Neural progenitor cell (in vitro differentiated cells): ENCODE measurements at places on chromosomes 5 and 9.

- peak; percentile 74 for DNase-seq
These were observed 71.8 kb upstream of the MAMDC2 start for GRCh38 chr9:69971643-69972449.

- DNase-seq = no peak
These were observed 857.1 kb downstream of the TAF11L14 start for GRCh38 chr5:18491349-18491748.

DNA sequence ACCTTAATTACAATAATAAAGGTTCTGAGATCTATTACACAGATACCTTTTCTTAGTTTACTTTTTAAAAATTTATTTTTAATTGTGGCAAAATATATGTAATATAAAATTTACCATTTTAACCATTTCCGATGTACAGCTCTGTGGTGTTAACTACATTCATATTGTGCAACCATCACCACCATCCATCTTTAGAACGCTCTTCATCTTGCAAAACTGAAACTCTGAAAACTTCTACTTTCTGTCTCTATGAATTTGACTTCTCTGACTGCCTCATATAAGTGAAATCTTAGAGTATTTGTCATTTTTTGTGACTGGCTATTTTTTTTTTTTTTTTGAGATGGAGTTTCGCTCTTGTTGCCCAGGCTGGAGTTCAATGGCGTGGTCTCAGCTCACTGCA lies 26.8 kb downstream of the WWC1 start:
- DNase-seq = no peak

DNA sequence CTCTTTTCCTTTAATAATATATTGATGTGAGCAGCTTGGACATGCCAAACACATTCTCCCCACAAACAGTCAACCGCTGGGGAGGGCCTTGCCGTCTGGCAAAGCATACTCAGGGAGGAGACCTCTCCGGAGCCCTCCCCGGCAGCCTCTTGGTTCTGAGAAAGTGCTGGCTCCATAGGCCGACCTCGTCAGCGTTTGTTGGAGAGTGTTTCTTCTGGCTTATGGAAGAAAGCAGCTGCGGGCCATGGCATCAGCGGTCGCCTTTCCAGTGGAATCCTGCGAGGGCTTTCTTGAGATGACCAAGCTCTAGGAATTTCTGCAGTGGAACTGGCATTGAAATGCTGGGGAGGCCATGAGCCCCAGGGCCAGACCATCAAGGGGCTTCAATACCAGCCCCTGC lies 405.7 kb upstream of the IRX4 start:
- DNase-seq = no peak

DNA sequence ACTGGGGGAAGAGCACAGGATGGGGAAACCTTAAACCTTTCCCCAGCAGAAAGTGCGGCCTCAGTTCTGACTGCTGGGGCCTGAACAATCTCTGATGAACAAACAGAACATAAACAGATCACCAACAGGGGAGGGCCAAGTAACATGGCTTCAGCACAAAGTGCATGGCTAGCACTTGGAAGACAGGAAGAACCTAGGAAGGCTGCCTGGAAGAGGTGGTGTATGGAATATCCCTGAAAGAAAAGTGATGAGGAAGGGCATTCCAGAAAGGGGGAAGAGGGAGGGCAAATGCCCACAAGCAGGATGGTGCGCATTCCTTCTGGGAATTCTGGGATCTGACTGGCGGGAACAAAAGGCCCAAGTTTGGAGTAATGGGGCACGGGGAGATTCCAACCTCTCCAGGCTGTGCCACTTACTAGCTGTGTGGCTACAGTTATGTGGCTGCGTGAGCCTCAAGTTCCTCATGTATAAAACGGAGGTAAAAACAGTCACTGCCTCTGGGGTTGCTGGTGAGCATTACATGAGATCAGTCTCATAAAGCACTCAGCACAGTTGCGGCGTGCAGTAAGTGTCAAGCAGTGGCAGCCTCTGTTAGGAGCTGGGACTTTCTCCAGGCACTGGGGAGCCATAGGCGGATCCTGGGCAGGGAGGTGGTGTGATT lies 1.6 kb downstream of the PDGFRB start:
- peak; percentile 48 for DNase-seq

GRCh38 chr9:137311986-137312851 lies 10.1 kb upstream of the NRARP start:
- DNase-seq = no peak

DNA sequence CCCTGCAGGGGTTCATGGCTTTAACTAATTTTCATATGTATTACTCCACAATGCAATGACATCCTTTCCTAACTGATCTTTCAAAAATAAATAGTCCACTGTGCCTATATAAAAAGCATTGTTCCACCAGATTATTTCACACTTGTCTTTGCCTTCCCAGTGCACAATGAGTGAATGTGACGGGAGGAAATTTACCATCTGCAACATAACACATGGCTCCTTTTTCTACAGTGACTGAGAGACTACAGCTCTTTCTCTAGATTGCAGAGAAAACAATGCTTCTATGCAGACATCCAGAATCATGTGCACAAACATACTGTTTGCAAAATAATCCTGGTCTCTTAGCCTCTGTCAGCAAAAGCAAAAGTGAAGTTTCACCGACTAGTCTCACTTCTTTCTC lies 483.7 kb upstream of the PIK3R1 start:
- DNase-seq = no peak

DNA sequence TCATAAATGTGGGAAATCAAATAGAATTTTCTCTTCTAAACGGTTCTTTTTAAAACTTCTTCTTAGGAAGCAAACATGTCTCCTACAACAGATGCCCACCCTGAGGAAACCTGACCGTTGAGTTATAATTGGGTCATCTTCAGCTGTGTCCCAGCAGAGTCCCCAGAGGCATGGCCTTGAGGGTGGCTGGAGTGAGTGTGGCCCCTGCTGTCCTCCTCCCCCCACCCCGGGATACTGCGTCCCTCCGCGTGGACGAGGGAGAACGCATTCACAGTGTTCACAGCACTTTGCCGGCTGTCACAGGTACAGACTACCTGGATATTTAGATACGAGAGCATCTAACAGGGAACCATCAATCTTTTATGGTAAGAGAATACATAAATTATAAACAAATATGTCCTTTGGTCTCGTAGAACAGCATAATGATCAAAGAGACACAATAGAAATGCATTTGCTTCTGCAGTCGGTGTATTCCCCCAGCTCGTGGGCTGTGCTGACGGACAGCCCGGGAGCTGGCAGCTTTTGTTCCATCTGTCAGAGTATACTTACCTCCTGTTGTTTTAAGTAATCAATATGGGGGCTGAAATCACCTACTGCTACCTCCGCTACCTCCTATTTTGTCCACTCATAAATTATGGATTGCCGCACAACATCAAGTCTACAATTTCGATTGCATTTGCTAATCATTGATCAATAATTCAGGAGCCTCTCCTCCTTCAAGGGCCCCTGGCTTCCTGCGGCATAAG lies 214.7 kb downstream of the IRX2 start:
- DNase-seq = peak; percentile 33

DNA sequence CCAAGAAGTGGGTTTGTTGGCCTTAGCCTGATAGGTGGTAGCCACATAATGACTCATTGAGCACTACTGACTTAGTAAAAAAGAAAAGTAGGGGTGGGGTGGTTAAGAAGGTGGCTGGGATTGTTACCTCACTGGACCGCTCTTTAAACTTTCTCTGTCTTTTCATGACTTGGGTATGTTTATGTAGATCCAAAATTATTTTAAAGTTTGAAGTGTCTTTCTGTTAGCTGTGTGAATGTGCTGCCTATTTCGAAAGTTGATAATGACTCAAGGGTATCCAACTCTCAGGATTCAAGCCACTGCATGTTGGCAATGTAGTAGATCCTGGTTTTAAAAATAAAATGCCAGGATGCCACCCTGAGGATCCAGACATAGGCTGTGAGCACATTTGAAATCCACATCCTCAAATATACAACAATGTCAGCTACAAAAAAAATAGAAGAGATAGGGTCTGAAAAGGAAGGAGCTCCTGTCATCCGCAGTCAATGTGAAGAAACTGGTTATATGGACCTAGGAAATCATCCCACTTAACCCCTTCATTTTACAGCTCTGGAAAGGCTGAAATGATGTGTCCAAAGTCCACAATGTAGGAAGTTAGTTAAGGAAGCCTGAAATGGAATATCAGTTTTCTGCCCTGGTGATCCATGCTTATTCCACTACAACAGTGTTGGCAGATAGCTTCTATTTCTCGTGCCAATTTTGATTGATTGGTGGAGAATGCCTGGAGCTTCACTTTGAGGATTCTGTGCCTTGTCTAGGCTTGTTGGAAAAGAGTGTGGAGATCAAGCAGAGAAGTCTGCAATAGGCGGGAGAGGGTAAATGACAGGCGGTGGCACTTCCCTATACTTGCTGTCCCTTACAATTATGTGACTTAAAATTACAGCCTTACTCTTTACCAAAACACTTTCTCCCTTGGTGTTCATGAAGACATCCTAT lies 23.4 kb downstream of the ZNF462 start:
- DNase-seq = no peak

- DNase-seq = no peak
These were observed 11.4 kb downstream of the GOLGA1 start for GRCh38 chr9:124929464-124929863.

DNA sequence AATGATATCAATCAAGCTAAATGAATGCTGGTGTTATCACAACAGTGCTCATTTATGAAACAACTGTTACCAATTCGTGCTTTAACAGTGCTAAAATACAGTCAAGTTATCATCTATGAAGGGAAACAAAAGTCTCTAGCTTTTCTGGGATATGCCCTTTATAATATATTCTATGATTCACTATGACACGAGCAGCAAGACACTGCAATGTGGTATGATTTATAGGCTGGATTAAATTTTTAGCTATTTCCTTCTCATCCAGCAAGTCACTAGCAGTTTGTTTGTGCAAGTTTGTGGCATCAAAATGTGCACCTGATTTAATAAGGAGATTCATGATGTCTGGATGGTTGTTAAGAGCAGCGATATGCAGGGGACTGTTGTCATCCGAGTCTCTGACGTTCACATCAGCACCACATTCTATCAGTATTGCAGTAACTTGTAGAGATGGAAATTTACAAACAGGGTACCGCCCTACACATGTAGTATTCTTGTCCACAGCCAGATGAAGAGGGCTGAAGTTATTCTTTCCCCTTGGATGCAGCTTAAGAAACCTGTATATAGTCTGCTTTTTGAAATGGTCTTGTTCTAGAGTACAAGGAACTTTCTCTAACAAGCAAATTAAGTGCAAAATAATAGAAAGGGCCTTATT lies 20.3 kb downstream of the FEM1C start:
- no peak for DNase-seq

DNA sequence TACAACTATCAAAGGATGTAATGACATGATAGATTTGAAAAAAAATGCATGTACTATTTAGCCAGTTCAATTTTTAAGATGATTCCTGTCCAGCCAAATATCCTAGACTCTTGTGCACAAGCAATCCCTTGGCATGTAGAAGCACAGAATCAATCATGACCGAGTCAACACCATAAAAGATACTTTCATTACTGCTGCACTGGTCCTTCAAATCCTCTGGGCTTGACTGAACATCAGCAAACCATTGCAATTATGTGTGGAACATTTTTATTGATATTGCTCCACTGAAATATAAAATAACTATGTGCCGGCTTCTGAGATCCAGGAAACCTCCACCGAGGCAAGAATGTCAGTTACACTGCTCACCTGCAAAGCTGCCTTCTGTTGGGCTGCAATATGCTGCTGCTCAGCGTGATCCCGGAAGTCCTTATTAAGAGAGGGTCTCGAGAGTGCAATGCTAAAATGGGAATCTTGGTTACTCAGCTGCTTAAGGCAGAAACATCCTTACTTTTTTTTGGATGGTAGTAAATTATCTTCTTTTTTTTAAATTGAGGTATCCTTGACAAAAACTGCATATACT lies 28.7 kb downstream of the INIP start:
- no peak for DNase-seq

GRCh38 chr5:170619869-170620268 lies 116.0 kb downstream of the KCNIP1 start:
- DNase-seq = no peak

DNA sequence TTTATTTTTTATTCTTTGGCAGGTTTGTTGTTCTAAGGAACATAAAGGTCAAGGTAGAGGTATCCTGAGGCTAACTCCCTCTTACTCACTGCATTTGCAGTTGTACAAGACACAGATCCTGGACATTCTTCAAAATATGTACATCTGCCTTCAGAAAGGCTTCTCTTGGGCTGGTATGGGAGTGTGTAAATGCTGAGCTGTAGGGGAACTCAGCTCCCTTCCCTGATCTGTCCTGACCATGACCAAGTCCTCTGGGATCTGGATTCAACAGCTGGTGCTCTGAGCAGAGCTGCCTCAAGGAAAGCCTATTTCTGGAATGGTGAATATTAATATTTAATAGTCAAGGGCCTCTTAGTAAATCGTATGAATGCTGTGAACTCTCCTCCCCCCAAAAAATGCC lies 117.4 kb downstream of the PRKACG start:
- no peak for DNase-seq

GRCh38 chr9:120868676-120869359 lies 8.2 kb downstream of the PHF19 start:
- DNase-seq = peak; percentile 98

GRCh38 chr5:148311484-148311883 lies 739 bp upstream of the SPINK7 start:
- no peak for DNase-seq
